Natural killer cell treated with Interleukin-12 subunit alpha and Interleukin-12 subunit beta and Interleukin-15 and Interleukin-18, amount 100 ng/mL, for 72 hours (primary cell): ENCODE measurements at places on chromosomes 11 and 22. TPM values are rescaled to one million over a fixed set of nuclear protein-coding genes. Genes with fewer than 3 reads are reported as not detected.
A peak's percentile ranks its signal among the peaks of the same experiment; 100 is the strongest.

GRCh38 chr11:119635776-119636175 is 93.2 kb downstream of the NECTIN1 start:
- H3K27me3 ChIP-seq, result no peaks in the 10 kb centered on the region
- H3K4me1 ChIP-seq, result no peaks in the 10 kb centered on the region
- no peak for DNase-seq
- H3K4me3 ChIP-seq, result no peak overlapping the region
- H3K36me3 ChIP-seq, result no peaks in the 10 kb centered on the region
- H3K27ac ChIP-seq, result no peak overlapping the region

DNA sequence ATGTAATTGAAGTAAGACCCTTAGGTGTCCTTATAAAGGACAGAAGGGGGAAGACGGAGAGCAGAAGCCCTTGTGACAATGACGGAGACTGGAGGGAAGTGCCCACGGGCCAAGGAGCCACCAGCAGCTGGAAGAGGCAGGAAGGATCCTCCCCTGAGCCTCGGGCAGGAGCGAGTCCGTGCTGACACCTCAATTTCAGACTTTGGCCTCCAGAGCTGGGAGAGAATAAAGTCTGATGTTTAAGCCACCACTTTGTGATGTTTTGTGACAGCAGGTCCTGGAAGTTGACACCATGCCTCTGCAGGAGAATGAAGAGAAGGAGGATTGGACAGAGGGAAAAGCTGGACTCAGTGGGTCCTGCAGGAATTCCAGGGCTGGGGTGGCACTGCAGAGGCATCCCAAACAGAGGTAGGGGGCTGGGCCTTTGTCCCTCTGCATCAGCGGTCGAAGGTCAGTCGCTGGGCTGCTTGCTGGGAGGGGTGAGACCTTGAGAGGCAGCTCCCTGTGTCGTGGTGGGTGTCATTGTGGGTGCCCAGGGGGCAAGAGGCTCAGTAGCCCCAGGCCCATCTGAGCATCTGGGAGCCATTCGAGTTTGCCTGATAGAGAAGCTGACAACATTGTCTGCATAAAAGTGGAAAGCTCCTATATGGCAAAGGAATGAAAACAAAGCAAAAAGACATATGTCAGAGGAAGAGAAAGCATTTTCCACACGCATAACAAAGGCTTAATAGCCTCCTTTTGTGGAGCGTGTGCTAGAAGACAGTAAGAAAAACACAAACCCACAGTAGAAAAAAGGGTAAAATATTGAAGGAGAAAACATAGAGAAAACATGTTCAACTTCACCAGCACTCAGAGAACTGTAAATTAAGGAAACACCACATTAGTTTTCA is 68.8 kb downstream of the RTL6 start:
- no peaks in the 10 kb centered on the region for H3K4me1 ChIP-seq
- peaks cover 3% of the 10 kb centered on the region for H3K27me3 ChIP-seq
- no peak overlapping the region for H3K27ac ChIP-seq
- no peak overlapping the region for H3K4me3 ChIP-seq
- no peak for DNase-seq

- peaks cover 12% of the 10 kb centered on the region for H3K4me1 ChIP-seq
- H3K4me3 ChIP-seq, result no peak overlapping the region
- no peaks in the 10 kb centered on the region for H3K36me3 ChIP-seq
- peak; percentile 44 for DNase-seq
- no peak overlapping the region for H3K27ac ChIP-seq
Observed at GRCh38 chr11:76764941-76765665, 18.1 kb upstream of the TSKU start.

DNA sequence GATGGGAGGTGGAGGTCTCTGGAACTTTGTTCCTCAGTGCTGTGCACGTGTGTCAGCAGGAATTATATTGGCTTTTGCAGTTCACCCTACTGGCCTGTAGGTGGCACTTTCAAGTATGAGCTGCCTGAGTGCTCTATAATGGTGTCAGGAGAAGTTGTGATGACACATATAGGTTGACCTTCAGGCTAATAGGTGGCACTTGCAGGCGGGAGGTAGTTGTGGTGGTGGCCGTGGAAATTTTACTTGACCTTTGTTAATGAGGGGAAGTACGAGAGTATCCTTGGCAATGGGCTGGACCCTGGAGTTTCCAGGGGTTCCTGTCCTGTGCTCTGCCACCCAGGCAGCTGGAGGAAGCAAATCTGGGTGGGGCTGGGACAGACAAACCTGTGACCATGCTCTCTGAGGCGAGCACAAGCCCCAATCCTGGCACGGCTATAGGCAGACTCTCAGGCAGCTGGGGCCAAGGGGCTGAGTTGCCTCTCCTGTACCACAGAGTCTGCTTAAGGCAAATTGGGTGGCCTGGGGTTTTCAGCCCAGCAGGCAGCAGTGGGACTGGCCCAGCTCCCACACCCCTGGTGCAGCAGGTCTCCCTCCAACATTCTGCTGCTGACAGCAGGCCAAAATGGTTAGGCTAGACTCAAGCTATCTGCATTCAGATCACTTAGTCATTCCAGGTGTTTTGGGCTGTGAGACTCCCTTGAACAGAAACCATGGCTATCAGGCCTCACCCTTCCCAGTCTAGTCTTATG is 147.5 kb upstream of the CTSC start:
- H3K4me3 ChIP-seq, result no peak overlapping the region
- peaks cover 4% of the 10 kb centered on the region for H3K27me3 ChIP-seq
- H3K27ac ChIP-seq, result no peak overlapping the region

- H3K4me1 ChIP-seq, result peaks cover 17% of the 10 kb centered on the region
- H3K4me3 ChIP-seq, result peak overlapping the region; percentile 50
- no peaks in the 10 kb centered on the region for H3K27me3 ChIP-seq
Observed at GRCh38 chr22:20402960-20403778, 9.2 kb downstream of the ZNF74 start.

GRCh38 chr22:25816522-25817059 is 74.6 kb downstream of the MYO18B start:
- H3K4me1 ChIP-seq, result no peaks in the 10 kb centered on the region
- no peak overlapping the region for H3K4me3 ChIP-seq
- DNase-seq, result no peak
- peaks cover 30% of the 10 kb centered on the region for H3K27me3 ChIP-seq
- no peak overlapping the region for H3K27ac ChIP-seq
- H3K36me3 ChIP-seq, result peaks cover 5% of the 10 kb centered on the region

DNA sequence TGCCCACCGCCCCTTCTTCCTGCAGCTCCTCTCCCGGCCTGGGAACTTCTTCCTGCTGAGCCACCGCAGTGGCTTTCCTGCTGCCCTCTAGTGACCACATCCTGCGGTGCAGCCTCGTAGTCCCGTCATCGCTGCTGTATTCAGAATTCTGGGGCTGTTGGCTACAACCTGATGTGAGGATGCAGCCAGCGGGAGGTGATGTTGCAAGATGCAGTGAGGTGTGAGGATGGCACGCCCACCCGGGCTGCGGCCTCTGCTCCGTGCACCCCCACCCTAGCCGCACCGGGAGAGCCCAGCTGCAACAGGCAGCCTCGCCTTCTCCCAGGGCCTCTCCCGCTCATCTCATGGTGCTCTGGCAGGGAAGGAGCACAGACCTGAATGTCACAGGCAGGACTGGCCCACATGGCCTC is 10.1 kb downstream of the CHST1 start:
- peaks cover 6% of the 10 kb centered on the region for H3K27me3 ChIP-seq
- H3K27ac ChIP-seq, result no peak overlapping the region
- DNase-seq, result no peak
- no peak overlapping the region for H3K4me3 ChIP-seq
- no peaks in the 10 kb centered on the region for H3K4me1 ChIP-seq

DNA sequence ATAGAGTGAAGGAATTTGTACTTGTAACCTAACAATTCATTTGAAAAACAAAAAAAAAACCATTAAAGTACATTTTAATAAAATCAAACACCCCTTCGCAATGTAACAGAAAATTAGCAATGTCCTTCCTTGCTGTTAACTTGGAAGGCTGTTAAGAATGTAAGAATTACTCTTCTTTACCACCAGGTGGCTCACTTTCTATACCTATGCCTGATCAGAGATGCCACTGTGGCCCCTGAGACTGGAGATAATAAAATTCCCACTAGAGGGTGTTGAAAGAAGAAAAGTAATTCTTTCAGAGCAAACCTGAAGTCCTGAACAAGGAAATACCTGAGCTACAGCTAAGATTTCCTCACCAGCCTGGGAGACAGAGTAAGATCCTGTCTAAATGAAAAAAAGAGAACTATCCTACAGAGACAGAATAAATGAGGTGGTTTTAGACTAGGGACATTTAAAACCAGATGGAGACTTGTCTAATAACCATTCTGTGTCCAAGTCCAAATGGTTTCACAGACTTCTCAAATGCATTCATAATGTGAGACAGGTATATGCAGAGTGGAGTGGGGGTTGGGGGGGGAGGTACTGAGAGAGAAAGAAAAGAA is 1089.3 kb downstream of the FAM181B start:
- H3K4me3 ChIP-seq, result no peak overlapping the region
- H3K4me1 ChIP-seq, result no peaks in the 10 kb centered on the region
- no peak overlapping the region for H3K27ac ChIP-seq
- H3K36me3 ChIP-seq, result no peaks in the 10 kb centered on the region
- no peak for DNase-seq

- no peak overlapping the region for H3K27ac ChIP-seq
- H3K4me1 ChIP-seq, result no peaks in the 10 kb centered on the region
- no peak for DNase-seq
- H3K27me3 ChIP-seq, result peaks cover 20% of the 10 kb centered on the region
- no peaks in the 10 kb centered on the region for H3K36me3 ChIP-seq
- H3K4me3 ChIP-seq, result no peak overlapping the region
Observed at GRCh38 chr11:115709297-115709696, 205.1 kb upstream of the CADM1 start.

GRCh38 chr11:7057641-7058040 is 31.2 kb upstream of the RBMXL2 start:
- H3K27me3 ChIP-seq, result peaks cover 14% of the 10 kb centered on the region
- H3K27ac ChIP-seq, result no peak overlapping the region
- DNase-seq, result no peak
- no peak overlapping the region for H3K4me3 ChIP-seq
- no peaks in the 10 kb centered on the region for H3K4me1 ChIP-seq

DNA sequence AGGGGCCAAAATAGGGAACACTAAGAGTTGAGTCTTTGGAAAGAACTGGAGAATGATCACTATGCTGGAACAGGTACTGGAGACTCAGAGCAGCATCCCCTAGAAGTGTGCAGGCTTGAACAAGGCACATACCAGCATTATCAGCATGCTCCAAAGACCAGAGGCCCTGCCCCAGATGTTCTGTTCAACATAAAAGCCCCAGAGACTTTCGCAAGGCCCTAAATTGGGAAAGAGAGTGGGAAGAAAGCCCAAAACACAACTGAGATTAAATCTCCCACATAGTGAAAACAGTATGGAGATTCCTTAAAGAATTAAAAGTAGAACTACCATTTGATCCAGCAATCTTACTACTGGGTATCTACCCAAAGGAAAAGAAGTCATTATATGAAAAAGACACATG is 9.4 kb downstream of the CNGA4 start:
- no peaks in the 10 kb centered on the region for H3K27me3 ChIP-seq
- H3K36me3 ChIP-seq, result no peaks in the 10 kb centered on the region
- no peak overlapping the region for H3K4me3 ChIP-seq

GRCh38 chr22:21623648-21623970 is 6.2 kb downstream of the YDJC start:
- DNase-seq, result no peak
- H3K4me3 ChIP-seq, result no peak overlapping the region
- peak overlapping the region; percentile 58 for H3K27ac ChIP-seq
- no peaks in the 10 kb centered on the region for H3K36me3 ChIP-seq
- H3K27me3 ChIP-seq, result no peaks in the 10 kb centered on the region

DNA sequence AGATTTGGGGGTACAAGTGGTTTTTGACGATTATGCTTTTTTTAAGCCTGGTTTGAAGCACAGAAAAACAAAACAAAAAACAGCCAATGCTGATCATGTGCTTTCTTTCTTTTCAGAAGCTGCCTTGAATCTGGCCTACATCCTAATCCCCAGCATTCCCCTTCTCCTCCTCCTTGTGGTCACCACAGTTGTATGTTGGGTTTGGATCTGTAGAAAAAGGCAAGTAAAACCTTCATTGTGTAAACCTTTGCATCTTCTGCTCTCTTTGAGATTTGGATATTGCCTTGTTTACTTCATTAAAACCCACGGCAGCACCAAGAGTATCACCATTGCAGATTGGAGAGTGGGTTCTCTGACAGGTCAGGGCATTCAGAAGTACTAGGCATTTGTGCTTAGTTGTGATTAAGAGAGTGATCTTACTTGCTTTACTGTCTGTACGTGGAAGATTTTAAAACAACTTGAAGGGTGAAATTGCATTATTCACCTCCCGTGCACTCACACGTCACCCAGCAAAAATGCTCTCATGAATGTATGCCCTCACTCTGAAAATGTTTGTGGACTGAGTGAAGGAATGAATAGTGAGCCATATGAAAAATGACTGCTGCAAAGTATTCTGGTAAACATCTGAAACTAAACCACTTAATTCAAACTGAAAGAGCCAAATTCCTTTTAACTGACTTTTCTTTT is 17.0 kb downstream of the LAYN start:
- H3K27ac ChIP-seq, result no peak overlapping the region
- H3K27me3 ChIP-seq, result peaks cover 19% of the 10 kb centered on the region
- H3K4me1 ChIP-seq, result no peaks in the 10 kb centered on the region
- H3K4me3 ChIP-seq, result no peak overlapping the region
- no peak for DNase-seq

- H3K27ac ChIP-seq, result no peak overlapping the region
- H3K4me3 ChIP-seq, result no peak overlapping the region
- DNase-seq, result no peak
- H3K27me3 ChIP-seq, result no peaks in the 10 kb centered on the region
- peaks cover 10% of the 10 kb centered on the region for H3K4me1 ChIP-seq
Observed at GRCh38 chr22:23831261-23831660, 7.5 kb downstream of the DERL3 start.

DNA sequence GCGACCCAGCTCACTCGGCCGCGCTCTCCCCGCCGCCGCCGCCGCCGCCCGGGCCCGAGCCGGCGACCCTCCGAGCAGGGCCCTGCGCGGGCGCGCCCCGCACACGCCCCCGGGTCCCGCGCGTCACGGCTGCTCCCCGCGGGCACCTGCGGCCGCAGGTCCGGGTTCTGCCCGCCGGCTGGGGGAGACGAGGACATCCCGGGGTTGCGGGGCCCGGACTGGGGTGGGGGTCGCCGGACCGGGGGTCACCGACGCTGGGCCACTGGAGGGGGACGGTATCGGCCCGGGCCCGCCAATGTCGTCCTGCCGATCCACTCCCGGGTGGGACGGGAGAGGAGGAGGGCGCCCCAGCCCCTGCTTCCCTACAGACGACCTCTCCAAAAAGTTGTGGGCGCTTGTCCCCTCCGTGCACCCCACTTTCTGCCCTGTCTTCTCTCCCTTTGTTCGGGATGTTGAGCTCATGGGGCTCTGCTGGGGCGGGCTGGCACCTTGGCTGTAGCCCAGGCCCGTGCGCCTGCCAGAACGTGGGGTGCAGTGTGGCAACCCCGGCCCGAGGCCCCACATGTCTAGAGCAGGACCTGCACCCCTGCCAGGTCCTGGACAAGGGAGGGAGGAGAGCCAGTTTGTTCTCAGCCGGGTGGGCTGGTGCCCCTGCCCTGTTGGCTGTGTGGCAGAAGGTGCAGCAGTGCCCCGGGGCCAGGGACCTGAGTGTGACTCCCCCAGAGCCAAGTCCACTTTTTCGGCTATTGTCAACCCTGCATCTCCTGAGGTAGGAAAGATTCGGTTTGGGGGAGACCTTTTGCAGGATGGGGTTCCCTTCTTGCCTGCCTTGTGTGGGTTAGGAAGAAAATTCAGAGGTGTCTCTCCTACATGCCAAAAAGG is 40.2 kb upstream of the CELSR1 start:
- no peak for DNase-seq
- H3K27me3 ChIP-seq, result no peaks in the 10 kb centered on the region
- no peaks in the 10 kb centered on the region for H3K36me3 ChIP-seq
- H3K27ac ChIP-seq, result peak overlapping the region; percentile 62

NUCB2 gene
- 50.4 TPM for total RNA-seq

TRAF6 gene
- 25.3 TPM for total RNA-seq

MPEG1 gene
- total RNA-seq, result 0.11 TPM

OR9Q1 gene
- total RNA-seq, result not detected

KCNK4 gene
- not detected for total RNA-seq

CCDC15 gene
- 2.7 TPM for total RNA-seq

TBX1 gene
- total RNA-seq, result 2.9 TPM
